ENCODE measurements at places on chromosomes 11 and 22.

GRCh38 chr11:8988329-8989234, 15.2 kb downstream of the NRIP3 start:
- DNase-seq: no peak

DNA sequence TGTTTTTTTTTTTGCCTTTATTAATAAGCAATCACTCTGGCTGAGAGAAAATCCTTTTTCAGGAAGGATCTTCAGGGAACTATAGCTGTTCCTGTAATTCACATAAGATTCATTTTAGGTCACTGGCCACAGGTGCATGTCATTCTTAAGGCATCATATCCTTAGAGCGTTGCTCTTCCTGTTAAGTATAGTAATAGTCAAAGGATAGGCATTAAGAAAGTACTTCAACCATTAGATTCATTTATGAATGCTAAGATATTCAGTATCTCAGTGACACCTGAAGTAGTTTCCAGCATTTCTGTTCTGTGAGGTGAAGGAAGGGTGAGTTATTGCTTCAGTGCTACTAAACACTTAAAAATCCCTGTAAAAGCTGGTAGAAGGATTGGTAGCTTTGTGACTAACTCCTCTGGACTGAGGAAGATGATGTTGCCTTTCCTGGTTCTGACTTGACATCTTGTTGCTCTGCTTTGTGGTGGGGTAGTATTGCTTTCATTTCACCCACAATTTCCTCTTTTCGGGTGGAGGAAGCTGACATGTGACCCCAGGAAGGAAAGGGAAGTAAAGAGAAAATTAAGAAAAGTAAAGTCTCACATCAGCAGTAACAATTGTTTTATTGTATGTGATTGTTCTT, 34.7 kb downstream of the RNF169 start:
- no peak for DNase-seq

- no peak for DNase-seq
These were observed 195.3 kb upstream of the BLID start for GRCh38 chr11:122311216-122311755.

DNA sequence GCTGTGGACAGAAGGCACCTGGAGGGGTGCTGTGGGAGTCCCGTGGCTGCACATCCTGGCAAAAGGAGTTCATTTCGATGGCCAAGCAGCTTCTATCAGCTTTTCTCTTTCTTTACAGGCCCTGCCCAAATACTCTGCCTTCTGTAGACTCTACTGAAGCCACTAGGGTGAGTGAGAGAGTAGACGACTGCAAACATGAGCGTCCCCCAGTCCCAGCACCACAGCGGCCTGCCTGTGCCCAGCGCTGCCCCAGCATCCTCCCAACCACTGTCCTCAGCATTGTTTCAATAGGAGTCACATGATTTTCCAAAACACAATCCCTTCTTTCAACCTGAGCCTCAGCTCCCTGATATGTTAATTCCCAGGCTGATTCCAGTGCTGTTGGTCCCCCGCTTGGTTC, 110.0 kb downstream of the KIRREL3 start:
- no peak for DNase-seq

GRCh38 chr11:117546431-117547194, 219.0 kb downstream of the CEP164 start:
- no peak for DNase-seq

- no peak for DNase-seq
These were observed 80.8 kb downstream of the SGSM3 start for GRCh38 chr22:40451210-40451609.

DNA sequence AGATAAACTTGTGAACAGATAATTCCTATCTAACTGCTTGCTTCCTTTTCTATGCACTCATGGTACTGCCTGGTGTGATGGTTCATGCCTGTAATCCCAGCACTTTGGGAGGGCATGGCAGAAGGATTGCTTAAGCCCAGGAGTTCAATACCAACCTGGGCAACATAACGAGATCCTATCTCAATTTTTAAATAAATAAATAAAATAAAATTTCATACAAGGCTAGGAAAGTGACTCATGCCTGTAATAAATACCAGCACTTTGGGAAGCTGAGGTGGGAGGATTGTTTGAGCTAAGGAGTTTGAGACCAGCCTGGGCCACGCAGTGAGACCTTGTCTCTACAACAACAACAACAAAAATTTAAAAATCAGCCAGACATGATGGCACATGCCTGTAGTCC, 166.6 kb downstream of the COMMD9 start:
- DNase-seq: no peak

DNA sequence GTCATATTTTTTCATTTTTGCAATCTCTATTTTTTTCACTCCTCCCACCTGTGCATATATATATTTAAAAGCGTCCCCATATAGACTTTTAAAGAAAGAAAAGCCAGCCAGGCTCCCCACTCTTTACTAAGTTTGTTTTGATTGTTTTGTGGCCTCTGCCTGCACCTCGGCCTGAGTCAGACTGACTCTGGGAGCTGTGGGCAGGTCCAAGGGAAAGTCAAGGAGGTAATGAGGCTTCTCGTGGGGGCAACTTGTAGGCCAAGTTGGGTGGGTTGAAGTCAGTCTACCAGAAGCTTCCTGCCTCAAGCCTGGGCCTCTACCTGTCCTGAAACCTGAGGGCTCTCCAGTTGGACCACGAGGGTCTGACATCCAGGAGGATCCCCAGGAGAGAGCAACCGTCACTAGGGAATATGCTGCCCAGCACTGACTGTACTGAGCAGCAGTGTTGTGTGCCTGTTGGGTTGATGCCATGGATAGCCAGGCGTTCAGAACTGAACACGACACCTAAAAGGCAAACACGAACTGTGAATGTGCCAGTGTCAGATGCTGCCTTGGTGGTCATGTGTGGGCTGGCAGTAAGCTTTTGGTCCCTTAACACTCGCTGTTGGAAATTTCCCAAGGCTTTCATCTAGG, 58.8 kb downstream of the BMAL1 start:
- no peak for DNase-seq

- DNase-seq: no peak
These were observed 1.2 kb upstream of the CHID1 start for GRCh38 chr11:911890-912219.

- no peak for DNase-seq
These were observed 229.8 kb upstream of the LUZP2 start for GRCh38 chr11:24267014-24267413.

DNA sequence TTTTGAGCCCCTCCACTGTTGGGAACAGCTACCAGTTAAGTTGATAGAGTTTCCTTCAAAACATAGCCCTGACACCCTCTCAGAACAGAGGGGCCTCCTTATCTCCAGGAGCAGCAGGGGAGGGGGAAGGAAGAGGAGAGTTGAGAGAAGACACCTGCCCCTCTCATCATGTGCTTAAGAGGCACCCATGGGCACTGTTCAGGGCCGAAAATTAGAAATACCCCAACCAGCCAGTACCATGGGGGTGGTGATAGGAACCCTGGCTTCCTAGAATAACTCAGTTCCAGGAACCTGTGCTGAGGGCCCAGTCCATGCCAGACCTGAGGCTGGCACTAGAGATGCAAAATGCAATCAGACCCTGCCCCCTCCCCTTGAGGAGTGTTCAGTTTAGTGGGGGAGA, 9.3 kb upstream of the GDPD5 start:
- DNase-seq: no peak

Measured in COLO829 (cell line).